ENCODE measurements at places on chromosomes 5 and 9. TPM values are rescaled to one million over a fixed set of nuclear protein-coding genes. Genes with fewer than 3 reads are reported as not detected.

Gene IL4
- not detected for total RNA-seq

Gene IL13
- not detected for total RNA-seq

Gene CARD6
- total RNA-seq = 45.8 TPM

Gene DDX31
- 15.7 TPM for total RNA-seq

Gene HAPLN1
- not detected for total RNA-seq

Gene BARX1
- total RNA-seq = not detected

Gene SLC9A3
- total RNA-seq = 2.3 TPM

Gene ADRB2
- total RNA-seq = 6.5 TPM

Gene GMCL2
- total RNA-seq = not detected

Gene SNCAIP
- total RNA-seq = 37.4 TPM
